ENCODE measurements at places on chromosomes 2 and 18.
A peak's percentile ranks its signal among the peaks of the same experiment; 100 is the strongest.

GRCh38 chr18:58611395-58612131 lies 17.3 kb downstream of the ALPK2 start:
- DNase-seq, result peak; percentile 66

- no peak for DNase-seq
Observed at GRCh38 chr2:111157071-111157661, 36.5 kb downstream of the BCL2L11 start.

GRCh38 chr2:157228946-157229345 lies 28.6 kb upstream of the GALNT5 start:
- DNase-seq, result no peak

DNA sequence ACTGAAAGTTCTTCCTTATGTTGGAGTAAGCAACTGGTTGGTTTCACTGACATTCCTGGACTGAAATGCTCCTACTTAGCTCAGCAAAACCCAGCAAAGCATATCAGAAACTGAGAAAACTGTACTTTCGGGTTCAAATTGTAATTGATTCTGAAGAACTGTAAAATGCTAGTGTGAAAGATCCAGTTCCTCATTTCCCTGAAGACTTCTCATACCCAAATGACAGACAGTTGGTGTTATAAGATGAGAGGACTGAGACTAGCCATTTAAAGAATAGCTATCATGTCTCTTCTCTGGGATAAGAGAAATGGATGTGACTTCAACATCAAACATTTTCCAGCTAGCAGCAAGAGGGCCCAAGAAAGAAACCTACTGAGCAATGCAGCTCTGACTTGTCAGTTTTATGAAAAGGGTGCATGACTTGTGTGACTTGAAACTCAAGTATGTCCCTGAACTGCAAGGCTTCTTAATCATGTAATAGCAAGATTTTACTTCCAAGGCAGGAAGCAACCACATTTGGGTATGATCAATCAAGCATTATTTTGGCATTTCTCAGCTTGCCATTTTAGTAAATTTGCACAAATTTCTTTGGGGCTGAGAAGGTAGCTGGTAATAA lies 420.3 kb upstream of the MMADHC start:
- DNase-seq, result peak; percentile 15

DNA sequence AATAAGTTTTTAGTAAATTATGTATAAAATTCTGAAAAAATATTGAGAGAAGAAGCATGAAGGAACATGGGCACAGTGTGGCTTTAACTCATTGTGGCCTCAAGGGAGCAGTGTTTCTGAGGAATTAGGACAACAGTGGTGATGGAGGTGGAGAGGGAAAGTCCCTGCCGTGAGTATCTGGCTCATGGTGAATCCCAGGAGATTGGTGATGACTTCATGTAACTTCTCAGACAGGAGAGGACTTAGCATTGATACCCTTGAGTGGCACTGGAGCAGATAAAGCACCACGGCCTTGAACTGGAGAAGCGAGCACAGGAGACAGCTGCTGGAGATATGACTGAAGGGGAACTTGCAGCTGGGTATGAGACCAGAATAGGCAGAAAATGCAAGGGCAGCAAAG lies 35.0 kb upstream of the LRP1B start:
- peak; percentile 76 for DNase-seq

DNA sequence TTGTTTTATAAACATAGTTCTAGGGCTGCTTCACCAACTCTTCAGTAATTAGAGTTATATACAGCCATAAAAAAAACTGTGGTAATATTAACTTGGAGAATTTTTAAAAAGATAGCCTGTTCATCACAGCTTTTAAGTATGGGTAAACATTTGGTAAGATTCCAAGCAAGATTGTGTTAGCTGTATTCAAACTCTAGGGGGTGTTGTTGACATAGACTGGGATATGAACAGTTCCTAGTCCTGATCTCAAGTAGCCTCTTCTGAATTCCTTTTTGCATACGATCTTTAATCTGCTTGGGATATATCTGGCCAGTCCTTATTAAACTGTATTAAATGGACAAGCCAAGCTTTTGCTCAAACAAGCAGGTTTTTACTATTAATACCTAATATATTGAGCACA lies 13.4 kb downstream of the NOP58 start:
- DNase-seq, result peak; percentile 66

DNA sequence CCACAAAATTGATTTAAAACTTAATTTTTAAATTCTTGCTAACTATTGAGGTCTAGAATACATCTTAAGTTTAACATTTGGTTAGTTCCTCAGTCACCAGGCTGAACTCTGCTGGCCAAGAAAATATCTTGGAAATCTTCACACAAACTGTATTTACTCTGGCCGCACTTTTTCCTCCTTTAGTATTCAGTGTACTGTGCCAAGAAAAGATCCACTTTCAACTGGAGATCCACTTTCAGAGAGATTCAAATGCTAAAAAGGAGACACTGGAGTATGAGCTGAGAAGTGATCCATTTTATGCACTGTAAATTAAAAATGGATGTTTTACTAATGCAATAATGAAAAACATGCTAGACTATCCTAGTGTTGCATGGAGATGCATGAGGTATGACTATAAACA lies 98.1 kb downstream of the ANTXR1 start:
- DNase-seq, result no peak

DNA sequence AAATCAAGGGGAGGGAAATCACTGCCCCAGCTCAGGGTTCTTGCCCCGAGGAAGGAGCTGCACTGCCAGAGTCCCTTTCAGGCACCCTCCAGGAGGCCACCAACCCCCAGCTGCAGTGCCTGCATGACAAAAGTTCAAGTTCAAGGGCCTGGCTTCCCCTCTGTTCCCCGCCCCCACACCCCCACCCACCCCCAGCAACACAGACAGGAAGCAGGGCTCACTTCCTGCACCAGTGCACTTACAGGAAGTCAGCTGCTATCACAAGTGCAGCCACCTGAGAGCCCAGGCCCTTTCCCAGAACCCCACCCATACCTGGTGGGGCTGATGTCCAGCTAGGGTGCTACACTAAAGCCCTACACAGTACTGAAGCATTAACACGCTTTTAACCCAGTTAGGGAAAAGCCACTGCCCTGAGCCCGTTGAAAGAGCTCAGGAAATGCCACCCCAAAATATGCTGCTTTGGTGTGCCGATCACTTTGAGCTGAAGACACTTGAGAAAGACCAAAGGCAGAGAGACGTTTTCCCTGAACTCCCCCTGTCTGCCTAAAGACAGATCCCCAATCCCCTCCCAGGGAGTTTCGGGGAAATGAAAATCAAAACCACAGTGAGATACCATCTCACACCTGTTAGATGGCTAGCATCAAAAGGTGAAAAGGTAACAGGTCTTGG lies 109.9 kb upstream of the CAB39 start:
- no peak for DNase-seq

DNA sequence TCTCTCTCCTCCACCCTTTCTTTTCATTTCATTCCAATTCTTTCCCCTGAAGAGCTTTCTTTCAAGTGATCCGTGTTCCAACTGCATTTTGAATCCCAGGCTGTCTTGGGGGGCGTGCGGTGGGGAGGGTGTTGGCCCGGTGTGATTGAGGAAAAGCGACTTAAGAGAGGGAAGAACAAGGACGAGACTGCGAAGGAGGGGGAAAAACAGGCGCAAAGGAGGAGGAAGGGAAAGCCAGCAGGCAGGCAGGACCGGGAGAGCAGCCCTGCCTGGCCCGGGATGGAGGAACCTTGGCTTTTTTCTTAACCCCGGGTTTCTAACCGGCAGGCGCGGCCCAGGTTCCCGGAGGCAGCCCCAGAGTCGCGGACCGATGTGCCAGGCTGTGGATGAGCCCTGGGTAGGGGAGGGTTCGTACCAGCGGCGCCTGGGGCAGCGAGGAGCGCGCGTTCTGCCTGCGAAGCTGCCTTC lies 1.3 kb downstream of the ADCYAP1 start:
- no peak for DNase-seq
